ENCODE measurements at places on chromosomes 6 and 20.

- DNase-seq: no peak
These were observed 94.6 kb downstream of the FAXC start for GRCh38 chr6:99254616-99255550.

- DNase-seq: no peak
These were observed 15.8 kb upstream of the ENPP5 start for GRCh38 chr6:46186583-46186982.

GRCh38 chr6:142927904-142928303, 17.1 kb downstream of the HIVEP2 start:
- DNase-seq: no peak

DNA sequence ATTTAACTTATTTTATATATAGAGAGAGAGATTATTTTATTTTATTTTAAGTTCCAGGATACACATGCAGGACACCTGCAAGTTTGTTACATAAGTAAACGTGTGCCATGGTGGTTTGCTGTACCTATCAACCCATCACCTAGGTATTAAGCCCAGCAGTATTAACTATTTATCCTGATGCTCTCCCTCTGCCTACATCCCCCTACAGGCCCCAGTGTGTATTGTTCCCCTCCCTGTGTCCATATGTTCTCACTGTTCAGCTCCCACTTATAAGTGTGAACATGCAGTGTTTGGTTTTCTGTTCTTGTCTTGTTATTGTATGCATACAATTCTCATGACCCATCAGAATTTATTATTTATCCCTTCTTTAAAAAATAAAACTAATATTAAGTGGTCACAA, 34.6 kb downstream of the FKBP1C start:
- DNase-seq: no peak

GRCh38 chr6:53306819-53307347, 41.9 kb downstream of the ELOVL5 start:
- no peak for DNase-seq

Measured in NCI-H2171 (cell line).